Stimulated activated CD4-positive, alpha-beta T cell treated with anti-CD3 and anti-CD28 coated beads, Interleukin-1b, Interleukin-23, amount 100 ng/mL, for 24 hours (primary cell): ENCODE measurements at places on chromosomes 12 and 14.

- DNase-seq, result no peak
These were observed 1.8 kb downstream of the ELK3 start for GRCh38 chr12:96195845-96196451.

- DNase-seq, result no peak
These were observed 34.4 kb upstream of the CIPC start for GRCh38 chr14:77063571-77064171.

DNA sequence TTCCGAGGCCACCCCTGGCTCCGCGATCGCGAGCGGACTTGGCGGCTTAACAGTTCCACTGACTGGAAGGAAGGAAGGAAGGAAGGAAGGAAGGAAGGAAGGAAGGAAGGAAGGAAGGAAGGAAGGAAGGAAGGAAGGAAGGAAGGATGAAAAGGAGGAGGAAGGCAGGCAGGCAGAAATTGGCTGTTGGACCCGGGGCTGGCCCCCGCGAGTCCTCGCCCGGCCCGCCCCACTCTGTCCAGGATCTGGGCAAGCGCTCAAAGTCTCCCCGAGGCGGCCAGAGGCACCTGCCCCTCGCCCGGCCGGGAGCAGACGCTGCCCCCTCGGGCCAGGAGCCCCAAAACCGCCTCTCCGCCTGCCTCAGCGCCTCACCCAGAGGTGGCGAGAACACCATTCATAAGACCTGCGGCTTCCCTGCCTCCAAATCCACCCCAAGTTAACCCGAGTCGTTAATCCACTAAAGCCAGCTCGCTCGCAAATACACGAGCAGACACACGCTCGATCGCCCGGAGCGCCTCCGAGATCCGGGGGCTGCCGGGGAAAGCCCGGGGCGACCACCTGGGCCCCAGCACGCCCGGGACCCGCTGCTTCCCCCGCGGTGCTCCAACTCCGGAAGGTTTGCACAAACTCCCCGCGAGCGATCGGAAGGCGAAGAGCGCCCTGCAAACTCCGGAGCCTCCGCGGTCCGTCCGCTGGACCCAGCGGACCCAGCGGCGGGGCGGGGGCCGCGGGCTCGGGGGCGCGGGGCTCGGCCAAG is 844 bp downstream of the DPF3 start:
- no peak for DNase-seq

GRCh38 chr14:29643433-29644211 is 284.0 kb downstream of the PRKD1 start:
- DNase-seq, result no peak

GRCh38 chr12:14219156-14219555 is 146.3 kb upstream of the ATF7IP start:
- no peak for DNase-seq

DNA sequence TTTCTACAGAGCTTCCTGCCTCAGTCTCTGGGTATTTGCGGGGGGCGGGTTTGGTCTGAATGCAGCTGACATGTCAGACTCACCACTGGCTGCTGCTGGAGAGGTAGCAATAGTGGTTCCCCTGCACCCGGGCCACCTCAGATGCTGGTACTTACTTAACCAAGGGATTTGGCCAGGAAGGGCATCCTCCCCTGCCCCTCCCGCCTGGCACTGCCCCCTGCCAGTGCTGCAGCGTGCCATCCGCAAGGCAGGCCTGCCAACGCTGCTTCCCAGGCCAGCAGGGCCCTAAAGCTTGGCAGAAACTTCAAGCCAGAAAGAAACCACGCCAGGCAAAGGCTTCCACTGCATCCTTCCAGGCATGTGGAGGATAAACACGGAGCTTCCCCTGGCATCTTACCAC is 22.1 kb downstream of the RAB35 start:
- no peak for DNase-seq

DNA sequence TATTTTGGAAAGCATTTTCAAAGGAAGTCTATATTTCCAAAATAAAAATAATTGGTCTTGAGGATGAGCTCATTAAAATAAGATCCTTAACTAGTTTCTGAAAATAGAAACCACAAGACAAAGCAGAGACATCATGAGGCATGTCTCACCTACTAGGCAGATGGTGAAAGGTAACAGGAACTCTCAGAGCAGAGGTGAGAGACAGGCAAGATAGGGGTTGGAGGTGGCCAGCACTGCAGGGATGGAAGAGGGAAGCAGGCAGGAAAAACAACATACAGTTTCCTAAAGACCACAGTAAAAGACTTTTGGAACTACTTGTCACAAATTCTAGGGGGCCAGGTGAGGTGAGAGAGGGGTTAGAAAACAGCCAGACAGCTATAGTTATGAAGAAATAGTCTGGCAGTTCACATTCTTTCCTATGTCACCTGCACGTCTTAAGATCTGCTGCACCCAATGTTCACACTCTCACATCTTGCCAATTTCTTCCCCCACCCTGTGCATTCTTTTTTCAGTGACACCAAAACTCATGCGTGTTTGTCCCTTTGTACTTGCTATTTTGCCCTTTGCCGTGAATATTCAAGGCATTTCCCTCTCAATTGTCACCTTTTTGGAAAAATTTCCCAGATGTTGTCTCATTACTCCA is 341.7 kb upstream of the KITLG start:
- DNase-seq, result no peak
